ENCODE measurements at places on chromosomes 2 and 18.

DNA sequence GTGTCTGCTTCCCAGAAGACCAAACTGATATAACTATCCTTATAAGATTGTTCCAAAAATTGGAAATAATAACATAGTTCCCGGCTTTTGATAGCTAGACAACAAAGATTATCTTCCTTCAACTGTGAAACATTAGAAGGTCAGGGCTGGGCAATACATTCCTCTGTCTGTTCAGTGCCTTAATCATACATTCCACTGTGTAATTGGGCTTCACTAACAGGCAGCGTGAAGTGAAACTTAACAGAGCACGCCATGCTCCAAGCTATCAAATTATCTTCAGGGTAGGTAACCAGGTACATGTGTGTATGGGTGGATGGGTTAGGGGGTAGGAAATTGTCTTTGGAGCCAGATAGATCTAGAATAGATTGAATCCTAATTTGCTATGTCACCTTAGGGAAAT lies 23.5 kb upstream of the ARL5A start:
- no peak for DNase-seq

GRCh38 chr2:37125416-37125815 lies 31.4 kb downstream of the EIF2AK2 start:
- no peak for DNase-seq

GRCh38 chr2:2795438-2796091 lies 464.5 kb upstream of the MYT1L start:
- DNase-seq: no peak

GRCh38 chr2:78699696-78700095 lies 325.8 kb upstream of the REG3G start:
- DNase-seq: no peak

DNA sequence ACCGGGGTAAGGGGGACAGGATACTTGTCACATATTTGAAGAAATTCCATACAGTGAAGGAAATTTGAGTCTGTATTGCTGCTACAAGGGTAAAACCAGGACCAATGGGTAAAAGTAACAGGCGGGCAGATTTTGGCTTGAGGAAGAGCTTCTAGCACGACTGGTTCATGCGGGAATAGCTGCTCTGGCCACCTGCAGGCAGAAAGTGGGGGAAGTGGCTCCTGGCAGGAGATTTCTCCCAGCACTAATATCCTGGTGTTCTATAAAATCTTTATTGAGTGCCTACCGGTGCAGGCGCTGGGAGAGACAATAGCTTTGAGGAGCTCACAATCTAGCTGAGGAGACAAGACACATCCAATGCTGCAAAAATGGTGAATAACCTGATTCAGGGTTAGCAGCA lies 198.5 kb downstream of the LOXHD1 start:
- DNase-seq: no peak

DNA sequence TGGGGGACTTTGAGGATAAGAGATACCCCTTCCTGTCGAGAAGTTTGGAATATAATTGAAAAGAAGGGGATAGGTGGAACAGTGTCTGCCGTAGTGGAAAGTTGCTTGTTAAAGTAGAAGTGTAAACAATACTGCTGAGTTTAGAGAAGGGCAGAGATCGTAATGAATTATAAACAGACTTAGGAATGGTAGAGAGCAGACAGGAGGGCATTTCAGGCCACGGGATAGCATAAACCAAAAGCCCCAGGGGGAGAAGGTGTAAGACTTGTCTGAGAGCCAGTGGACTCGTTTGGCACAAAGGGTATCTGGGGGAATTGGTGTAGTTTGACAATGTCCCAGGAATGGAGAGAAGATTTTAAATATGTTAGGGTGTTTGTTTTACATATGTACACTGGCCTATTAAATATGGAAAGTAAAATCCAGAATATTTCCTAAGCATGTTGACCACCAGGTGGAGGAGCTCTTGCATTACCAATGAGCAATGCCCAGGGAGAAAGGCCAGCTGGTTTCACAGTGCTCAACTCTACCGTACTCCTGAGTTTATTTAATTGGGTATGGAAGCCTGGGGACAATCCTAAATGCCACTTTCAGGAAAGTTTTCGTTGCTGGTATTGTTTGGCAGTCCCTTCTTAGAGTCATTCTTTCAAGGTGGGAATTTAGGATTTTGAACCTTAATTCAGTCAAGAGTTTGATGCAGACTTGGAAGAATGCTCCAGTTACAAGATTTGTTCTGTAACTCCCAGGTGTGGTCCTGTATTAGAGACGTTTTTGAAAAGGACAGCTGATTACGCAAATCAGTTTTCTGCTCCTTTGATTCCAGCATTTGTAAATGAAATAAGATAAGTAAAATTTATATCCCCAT lies 7.5 kb downstream of the COPS8 start:
- DNase-seq: no peak

GRCh38 chr18:10754128-10754527 lies 228.3 kb downstream of the NAPG start:
- no peak for DNase-seq

GRCh38 chr2:167386694-167387093 lies 498.4 kb downstream of the XIRP2 start:
- DNase-seq: no peak

DNA sequence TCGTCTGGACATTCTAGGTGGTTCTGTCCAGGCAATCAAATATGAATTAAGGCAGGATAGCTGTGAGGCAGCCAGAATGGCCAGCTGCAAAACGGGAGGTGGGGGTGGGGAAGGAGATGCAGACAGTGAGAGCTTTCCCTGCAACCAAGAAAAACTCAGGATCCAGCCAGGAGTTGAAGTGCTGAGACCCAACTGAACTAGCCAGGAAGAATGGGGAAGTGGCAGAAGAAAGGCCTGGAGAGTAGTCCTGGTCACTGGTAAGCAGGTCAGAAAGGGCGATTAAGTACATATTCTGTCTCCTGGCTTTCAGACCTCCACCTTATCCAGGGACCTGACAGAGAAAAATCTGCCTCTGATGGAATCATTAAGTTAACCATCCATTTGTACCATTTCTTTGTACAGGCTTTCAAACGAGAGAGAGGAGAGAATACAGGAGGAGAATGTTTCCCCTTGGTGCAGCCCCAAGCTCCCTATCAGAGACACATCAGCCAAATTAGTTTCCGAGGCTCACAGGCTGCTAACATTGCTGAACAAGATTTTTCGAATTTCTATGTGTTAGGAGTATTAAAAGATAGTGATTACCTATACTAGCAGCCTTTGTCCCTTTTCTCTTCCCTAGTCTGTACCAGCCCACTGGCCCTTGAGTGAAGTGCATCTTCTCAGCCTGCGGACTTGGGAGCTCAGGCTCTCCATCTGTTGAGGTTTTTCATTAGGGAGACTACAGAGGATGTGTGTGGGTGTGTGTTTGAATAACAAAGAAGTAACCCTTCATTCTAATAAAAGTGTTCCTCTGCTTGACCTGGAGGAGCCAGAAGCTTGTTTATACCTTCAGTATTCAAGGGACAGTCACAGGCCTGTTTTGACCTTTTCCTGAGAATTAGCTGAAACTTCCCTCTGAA lies 12.5 kb upstream of the HOXD1 start:
- no peak for DNase-seq

- no peak for DNase-seq
Measured at GRCh38 chr2:136801661-136802060, 36.3 kb downstream of the THSD7B start.

- DNase-seq: no peak
Measured at GRCh38 chr2:182115258-182115657, 129.6 kb downstream of the PPP1R1C start.

Data from T-cell (primary cell).